ENCODE measurements at places on chromosomes 13 and 19. TPM values are rescaled to one million over a fixed set of nuclear protein-coding genes. Genes with fewer than 3 reads are reported as not detected.

The ODAD3 gene
- 0.95 TPM for total RNA-seq

The GDF15 gene
- total RNA-seq = 1.4 TPM

The LRRC8E gene
- not detected for total RNA-seq

The ZNF429 gene
- 9.1 TPM for total RNA-seq

The SHISA2 gene
- 0.16 TPM for total RNA-seq

The LIM2 gene
- not detected for total RNA-seq

The ZBTB7A gene
- total RNA-seq = 26.0 TPM

The HIF3A gene
- total RNA-seq = not detected

The PDE4C gene
- 1.0 TPM for total RNA-seq

The CNMD gene
- total RNA-seq = not detected

The DIAPH3 gene
- 36.8 TPM for total RNA-seq

The KLK3 gene
- not detected for total RNA-seq

The ZNF709 gene
- 3.5 TPM for total RNA-seq

The TRAPPC6A gene
- total RNA-seq = 27.2 TPM

The CEACAM1 gene
- total RNA-seq = 5.3 TPM

The PCDH9 gene
- total RNA-seq = 0.16 TPM

The KLK10 gene
- not detected for total RNA-seq

The PRSS57 gene
- total RNA-seq = not detected

The QPCTL gene
- total RNA-seq = 30.6 TPM

Measured in activated naive CD4-positive, alpha-beta T cell treated with anti-CD3 and anti-CD28 coated beads, Interleukin-2, amount 50 U/mL, for 72 hours (primary cell).